Lung (tissue), 17 donors: ENCODE measurements at places on chromosomes 16 and 17. TPM values are rescaled to one million over a fixed set of nuclear protein-coding genes. Genes with fewer than 3 reads are reported as not detected.

Gene OTOP2
- total RNA-seq, result not detected

Gene AGRP
- total RNA-seq, result 1.4 TPM

Gene NPIPA3
- 1.0 TPM for total RNA-seq

Gene ITGB3
- 15.9 TPM for total RNA-seq

Gene PRSS27
- total RNA-seq, result 1.1 TPM

Gene SPNS3
- total RNA-seq, result 0.40 TPM

Gene KRTAP9-8
- not detected for total RNA-seq

DNA sequence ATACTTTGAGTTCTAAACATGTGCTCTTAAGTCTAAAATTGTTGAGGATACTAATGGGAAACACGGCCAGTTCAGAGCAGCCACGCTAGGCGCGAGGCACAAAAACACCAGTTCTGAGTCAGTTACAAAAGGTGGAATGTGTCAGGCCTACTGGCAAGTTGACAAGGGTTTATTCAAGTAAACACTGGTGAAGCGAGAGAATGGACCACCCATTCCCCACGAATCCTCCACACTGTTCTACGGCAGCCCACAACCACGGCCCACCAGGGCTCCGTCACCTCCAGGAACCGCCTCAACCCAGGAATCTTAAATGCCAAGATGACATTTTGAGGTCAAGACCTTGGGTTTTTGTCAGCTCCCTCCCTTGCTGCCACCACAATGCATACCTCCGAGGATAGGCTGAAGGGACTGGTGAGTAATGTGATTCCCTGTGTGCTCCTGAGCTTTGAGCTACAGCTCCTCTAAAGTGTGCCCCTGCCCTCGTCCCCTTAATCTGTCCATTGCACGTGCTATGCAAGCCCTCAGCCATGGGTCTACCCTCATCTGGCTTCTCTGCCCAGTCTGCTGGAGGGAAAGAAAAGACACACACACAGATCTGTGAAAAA lies 28.5 kb upstream of the TRAP1 start:
- no peak for DNase-seq

GRCh38 chr17:55706808-55707773 lies 15.6 kb downstream of the TMEM100 start:
- DNase-seq, result no peak

GRCh38 chr16:4505356-4506147 lies 29.4 kb downstream of the HMOX2 start:
- DNase-seq, result no peak

DNA sequence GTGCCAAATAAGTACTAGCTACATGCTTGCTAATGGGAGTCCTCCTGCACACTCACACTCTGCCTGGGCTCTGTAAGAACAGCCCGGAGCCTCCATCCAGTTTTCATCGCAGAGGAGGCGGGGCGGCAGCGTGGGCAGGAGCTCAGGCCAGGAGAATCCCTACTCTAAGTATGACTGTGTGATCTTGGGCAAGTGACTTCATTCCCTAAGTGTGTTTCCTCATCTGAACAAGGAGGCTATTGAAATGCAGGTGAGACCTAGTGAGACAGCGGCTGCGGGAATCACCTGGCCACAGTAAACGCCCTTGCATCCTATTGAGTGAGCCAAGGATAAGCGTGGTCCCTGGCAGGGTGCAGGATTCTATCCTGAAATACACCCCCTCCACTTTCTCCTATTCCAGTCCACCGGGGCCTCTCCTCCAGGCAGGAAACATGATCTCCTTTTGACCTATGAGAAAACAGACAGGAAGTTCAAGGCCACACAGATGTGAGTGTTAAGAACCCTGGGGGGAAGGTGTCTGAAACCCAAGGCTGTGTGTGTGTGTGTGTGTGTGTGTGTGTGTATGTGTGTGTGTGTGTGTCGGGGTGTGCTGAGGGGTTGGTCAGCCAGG lies 5.2 kb upstream of the RAI1 start:
- no peak for DNase-seq

GRCh38 chr16:11677959-11678881 lies 10.0 kb downstream of the SNN start:
- no peak for DNase-seq

DNA sequence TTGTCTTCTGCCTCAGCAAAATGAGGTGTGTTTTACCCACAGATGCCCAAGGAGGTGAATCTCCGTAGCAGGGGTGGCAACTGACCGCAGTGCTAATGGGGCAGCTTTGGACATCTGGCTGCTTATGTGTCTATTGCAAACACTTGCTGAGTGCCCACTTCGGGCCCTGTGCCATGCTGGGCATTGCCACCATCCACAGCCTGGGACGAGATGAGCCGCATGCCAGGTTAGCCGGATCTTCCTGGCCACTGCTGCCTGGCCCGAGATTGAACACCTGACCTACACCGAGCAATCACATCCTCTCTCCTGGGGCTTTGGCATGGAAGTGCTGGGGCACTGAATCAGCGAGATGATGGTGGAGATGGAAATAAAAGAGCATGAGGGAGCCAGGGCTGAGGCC lies 238.7 kb downstream of the GSG1L start:
- DNase-seq, result no peak

DNA sequence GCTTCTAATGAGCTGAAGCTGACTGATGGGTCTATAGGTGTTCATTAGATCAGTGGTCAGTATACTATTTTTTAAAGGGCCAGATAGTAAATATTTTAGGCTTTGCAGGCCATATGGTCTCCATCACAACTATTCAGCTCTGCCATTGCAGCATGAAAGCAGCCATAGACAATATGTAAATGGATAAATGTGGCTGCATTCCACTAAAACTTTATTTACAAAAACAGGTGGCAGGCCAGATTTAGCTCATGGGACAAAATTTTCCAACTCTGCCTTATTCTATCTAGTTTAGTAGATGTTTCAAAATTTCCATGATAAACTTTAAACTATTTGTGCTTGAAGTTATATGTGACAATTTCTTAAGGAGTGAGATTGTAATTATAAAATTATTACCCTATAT lies 339.3 kb downstream of the ABCC12 start:
- DNase-seq, result no peak

- DNase-seq, result no peak
These were observed 6.3 kb downstream of the CDH8 start for GRCh38 chr16:62029947-62030346.
